Activated CD4-positive, alpha-beta T cell treated with anti-CD3 and anti-CD28 coated beads for 24 hours (primary cell): ENCODE measurements at places on chromosomes 4 and X.

GRCh38 chr4:24677909-24678308, 93.6 kb upstream of the DHX15 start:
- DNase-seq, result no peak

DNA sequence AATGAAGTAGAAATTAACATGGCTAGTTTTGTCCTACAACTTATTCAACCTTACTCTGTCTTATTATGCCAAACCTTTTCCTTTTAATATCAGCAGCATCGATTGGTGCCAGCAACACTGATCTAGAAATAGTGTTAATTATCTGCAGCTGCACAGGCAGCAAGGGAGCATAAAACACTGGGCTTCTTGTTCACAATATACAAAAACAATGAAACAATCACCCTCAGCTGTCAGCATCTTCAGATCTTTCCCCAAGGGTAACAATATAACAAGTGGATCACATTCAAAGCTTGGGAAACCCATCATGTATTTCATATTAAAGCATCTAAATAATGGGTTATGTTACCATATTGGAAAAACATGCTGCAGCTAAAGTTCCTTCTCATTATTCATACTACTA, 238.1 kb downstream of the SPOCK3 start:
- no peak for DNase-seq

GRCh38 chr4:7165874-7166201, 26.5 kb upstream of the SORCS2 start:
- DNase-seq, result no peak

GRCh38 chr4:138702190-138702824, 313.3 kb upstream of the NOCT start:
- DNase-seq, result no peak

- DNase-seq, result no peak
These were observed 864.3 kb upstream of the AGA start for GRCh38 chr4:178306565-178306964.

GRCh38 chr4:169384779-169385178, 114.0 kb upstream of the SH3RF1 start:
- no peak for DNase-seq

DNA sequence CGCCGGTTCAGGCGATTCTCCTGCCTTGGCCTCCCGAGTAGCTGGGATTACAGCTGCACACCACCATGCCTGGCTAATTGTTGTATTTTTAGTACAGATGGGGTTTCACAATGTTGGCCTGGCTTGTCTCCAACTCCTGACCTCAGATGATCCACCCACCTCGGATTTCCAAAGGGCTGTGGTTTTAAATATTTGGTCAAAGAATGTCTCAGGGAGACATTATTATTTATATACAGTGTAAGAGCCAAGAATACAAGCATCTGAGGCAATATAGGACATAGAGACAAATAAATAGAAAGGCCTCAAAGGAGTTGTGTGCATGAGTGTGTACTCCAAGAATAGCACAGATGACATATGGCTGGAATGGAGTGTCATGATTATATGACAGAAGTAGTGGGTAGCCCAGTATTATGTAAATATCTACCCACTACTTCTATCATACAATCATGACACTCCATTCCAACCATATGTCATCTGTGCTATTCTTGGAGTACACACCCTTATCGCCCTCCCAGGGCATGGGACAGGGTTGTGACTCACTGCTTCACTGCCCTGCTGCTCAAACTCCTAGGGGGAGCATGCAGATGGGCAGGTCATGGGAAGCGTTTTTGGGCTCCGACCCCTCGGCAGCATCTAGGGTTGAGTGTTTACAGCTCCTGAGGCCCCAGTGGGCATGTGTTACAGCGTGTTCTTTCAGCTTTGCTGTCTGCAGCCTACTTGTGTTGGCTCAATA, 1649.8 kb upstream of the PCDH10 start:
- no peak for DNase-seq

DNA sequence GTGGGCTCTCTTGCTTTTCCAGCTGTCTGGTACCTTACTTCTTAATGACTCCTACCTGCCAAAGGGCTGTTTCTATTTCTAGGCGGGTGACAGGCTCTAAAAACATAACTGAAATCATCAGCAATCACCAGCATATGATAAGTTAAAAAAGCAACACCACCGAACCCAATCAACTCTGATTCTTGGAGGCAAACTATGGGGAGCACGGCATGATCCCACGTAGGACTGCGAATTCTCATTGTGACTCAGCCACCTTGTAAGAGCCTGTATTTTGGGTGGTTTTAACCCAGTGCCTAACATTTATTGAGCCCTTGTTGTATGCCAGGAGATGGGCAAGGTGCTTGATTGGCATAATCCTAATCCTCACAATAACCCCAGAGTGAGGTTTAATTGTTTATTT, 156.8 kb downstream of the PACRGL start:
- DNase-seq, result no peak

GRCh38 chrX:95427389-95427788, 1257.3 kb upstream of the DIAPH2 start:
- no peak for DNase-seq

- no peak for DNase-seq
These were observed 209.8 kb downstream of the RTL9 start for GRCh38 chrX:110568441-110568840.
